ENCODE measurements at places on chromosomes 7 and 10.

DNA sequence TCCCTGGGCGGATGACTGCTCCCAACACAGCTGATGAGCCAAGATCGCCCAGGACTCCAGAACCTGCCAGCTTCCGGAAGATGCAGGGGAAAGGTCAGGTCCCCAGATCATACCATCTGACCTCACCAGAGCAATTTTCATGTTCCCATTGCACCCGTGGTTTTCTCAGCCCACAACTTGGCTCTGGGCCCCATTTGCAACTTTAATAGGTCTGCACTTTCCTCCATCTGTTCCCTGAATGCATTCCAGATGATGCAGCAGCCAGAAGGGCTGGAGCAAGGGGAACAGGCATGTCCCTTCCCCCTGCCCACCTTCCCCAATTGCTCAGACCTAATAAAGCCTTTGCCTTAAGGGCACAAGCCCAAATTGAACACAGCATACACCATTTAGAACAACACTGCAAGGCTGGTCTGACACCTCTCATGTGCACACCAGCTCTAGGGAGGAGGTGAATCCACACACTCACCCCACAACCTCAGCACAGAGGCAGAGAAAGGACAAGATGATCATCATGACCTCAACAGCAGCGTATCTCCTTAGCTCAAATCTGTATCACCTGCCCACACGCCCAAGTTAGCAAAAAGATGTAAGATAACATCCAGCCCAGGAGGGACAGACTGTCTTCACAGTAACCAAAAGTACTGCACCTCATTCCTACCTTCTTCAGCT is 87.5 kb downstream of the PLXNA4 start:
- DNase-seq = no peak

GRCh38 chr10:115849197-115849596 is 423.8 kb downstream of the GFRA1 start:
- DNase-seq = no peak

DNA sequence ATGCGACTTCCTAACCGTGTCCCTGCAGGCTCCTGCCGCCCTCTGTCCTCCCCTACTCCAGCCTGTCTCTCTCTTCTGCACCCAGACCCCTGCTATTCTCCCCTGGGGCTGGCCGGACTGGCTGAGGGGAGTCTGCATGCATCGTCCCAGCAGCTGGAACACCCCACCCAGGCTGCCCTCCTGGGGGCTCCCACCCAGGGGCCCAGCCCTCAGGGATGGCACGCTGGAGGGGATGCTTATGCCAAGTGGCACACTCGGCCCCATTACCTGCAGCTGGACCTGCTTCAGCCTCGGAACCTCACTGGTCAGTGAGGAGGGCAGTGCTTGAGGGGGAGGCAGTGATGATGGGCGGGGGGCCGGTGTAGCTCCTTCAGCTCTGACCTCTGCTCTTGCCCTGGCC is 21.7 kb upstream of the ZNF467 start:
- DNase-seq = no peak

- DNase-seq = no peak
Observed at GRCh38 chr7:106744563-106745091, 83.7 kb upstream of the CCDC71L start.

DNA sequence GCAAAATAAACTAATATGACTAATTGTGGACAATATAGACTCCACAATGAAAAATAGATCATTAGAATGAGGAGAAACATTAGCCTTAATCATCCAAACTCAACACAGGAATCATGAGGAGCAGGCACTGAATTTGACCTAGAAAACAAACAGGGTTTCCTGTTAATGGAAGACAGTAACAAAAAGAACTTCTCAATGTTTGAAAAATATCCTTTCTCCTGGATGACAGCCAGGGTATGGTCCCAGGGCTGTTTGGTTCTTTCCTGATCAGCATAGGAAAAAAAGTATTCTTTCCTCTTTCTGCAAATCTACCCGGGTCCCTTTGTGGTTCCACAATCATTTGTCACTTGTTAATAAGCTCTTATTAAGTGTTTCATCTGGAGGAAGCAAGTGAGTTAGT is 145.3 kb upstream of the SVIL start:
- no peak for DNase-seq

- no peak for DNase-seq
Observed at GRCh38 chr10:47050618-47051455, 139.6 kb downstream of the PTPN20 start.

- DNase-seq = no peak
Observed at GRCh38 chr10:109341986-109342385, 581.3 kb downstream of the XPNPEP1 start.

DNA sequence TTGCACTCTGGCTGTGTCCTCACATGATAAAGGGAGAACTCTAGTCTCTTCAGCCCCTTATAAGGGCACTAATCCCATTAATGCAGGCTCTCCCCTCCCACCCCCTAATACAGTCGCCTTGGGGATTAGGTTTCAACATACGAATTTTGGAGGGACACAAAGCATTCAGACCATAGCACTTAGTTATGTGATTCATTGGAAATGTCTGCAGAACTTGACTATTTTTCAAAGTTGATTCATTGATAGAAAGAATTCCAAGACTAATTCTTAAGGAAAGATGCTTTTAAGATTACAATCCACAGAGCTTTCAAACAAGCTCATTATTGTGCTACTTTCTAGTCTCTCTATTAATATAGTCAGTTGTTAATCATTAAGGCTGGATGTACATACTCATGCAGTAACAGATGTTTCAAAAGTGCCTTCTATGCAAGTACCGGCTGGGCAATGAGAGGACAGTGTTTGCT is 85.3 kb upstream of the RPA3 start:
- DNase-seq = no peak

DNA sequence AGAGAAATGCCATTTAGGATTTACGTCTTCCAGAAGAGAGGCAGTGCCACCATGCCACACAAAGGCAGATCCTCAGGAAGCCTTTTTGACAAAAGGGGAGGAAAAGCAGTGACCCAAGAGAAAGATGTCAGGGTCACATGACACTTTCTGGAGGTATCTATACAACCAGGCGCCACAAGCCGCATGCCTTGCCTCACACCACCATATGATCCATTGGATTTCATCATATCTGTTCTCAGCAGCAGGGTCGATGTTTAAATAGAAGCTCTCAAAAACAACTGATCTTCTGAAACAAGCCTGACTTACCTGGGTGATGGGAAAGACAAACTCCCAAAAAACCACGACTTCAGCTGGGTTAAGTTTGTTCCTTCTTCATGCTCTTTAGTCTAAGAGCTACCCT is 52.5 kb upstream of the UNC5B start:
- no peak for DNase-seq

DNA sequence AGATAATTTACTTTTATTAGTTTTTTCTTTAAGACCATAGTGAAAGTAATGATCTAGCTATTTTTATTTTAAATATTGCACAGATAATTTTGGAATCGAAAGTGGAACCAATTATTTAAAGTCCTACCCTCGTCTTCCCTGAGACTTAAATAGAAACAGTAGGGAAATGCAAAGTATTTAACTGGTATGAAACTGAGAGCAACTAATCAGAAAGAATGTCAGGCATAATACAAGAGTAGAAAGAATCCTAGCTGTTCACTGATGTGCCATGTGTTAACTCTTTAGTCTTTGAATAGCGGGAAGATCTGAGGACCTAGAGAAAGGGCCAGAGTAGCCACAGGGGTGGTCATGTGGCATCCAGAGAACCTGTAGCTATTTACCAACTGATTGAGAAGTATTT is 630.0 kb downstream of the NRG3 start:
- DNase-seq = no peak

DNA sequence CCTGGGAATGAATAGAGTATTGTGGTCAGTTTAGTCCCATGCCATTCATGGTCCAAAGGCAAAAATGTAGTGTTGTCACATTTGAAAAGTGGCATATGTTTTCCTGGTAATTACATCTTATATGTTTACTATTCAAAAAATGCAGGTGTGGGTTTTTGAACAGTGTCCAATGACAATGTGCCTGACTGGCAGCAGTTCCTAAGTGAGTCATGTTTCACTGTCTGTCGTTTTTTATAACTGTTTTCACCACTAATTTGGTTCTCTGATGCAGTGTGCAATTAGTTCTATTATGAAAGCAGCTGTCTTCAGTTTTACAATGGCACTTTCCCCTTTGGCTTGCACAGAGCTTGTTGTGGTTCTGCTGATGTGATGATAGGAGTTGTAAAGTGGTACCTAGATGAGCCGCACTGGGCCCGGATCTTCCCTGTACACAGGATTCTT is 162.3 kb downstream of the SEM1 start:
- DNase-seq = no peak

DNA sequence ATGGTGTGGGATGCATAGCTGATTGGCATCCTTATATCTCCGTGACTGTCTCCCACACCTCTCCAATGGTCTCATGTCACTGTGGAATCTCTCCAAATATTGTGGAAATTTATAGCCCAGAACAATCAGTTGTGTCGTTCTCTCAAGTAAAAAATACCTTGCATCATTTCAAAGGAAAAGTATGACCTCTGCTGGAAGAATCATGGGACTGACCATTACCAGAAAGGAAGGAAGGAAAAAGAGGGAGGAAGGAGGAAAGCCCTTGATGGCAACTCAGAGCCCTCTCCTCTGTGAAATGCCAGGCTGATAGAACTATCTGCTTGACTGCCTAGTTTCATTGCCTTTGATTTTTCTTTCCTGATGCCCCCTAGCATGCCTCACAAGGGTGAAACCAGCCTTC is 76.3 kb downstream of the FOXI2 start:
- no peak for DNase-seq

DNA sequence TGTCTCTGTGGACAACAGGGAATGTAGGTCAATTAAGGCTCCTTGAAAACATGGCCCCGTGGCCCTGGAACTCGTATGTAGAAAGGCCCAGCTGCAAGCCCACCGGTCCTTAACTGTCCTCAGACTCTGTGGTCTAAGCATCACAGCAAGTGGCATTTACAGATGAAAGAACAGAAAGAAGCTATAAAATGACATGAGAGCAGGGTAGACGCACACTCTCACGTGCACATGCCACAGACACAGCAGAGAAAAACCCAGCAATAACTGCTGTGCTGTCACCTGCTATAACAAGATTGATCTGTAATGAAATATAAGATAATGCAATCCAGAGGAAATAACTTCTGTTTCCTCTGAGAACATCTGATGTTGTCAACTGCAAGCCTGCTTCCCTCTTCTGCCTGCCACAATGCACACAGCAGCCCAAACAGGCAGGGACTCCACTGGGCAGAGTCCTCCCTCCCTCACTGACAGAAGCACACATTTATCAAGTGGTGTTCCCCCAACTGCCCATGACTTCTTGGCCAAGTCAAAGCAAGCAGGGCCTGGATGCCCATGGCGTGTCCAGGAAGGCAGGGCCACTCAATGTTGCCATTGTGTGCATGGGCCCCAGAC is 63.9 kb downstream of the GFRA1 start:
- no peak for DNase-seq

DNA sequence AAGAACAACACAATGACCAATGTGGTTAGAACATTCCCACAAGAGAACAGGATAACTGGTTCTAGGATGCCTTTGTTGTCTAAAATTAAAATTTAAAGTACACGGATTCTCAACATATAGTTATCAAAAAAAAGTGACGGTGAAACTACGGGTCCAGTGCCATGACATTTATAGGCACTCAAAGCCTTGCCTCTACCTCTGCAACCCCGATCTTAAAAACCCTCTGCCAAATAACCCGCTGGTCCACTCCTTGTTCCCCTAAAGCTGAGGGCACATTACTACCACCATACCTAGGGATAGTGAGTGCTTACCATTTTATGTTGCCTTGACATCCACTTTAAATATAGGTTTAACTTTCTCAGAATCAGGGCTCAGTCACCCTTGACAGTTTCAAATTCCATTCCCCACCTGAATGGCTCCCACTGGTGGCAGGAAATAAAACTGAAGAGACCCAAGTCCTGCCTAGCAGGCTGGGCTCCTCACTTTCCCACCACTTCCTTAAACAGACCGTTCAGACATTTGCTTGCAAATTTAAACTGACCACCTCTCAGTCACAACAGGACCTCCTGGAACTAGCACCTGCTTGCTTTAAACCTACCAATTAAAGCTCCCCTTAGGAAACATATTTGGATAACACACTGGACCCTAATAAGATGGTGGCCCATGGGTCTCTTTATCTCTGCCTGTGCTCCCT is 169.9 kb upstream of the ASAH2 start:
- peak; percentile 56 for DNase-seq

- DNase-seq = no peak
Observed at GRCh38 chr10:4372601-4373000, 453.4 kb upstream of the AKR1E2 start.

DNA sequence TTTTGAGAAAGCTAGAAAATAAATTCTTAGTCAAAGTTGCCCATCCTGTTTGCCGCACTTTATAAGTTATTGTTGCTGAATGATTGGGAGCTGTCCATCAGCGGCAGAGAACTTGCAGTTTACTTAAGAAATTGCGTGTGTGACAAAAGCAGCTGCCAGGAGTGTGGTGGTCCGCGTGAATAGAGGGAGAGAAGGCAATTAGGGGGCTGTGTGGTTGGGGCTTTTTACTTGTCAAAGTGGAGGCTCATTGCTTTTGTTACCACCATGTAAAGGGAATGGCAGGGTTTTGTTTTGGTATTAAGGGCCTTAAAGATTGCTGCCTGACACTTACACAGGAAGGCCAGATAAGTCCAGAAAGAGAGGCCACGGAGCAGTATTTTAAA is 177.8 kb downstream of the TCF7L2 start:
- DNase-seq = no peak

GRCh38 chr7:82051601-82052000 is 281.8 kb upstream of the HGF start:
- DNase-seq = no peak

- DNase-seq = no peak
Observed at GRCh38 chr7:123537026-123537642, 2.7 kb upstream of the IQUB start.

DNA sequence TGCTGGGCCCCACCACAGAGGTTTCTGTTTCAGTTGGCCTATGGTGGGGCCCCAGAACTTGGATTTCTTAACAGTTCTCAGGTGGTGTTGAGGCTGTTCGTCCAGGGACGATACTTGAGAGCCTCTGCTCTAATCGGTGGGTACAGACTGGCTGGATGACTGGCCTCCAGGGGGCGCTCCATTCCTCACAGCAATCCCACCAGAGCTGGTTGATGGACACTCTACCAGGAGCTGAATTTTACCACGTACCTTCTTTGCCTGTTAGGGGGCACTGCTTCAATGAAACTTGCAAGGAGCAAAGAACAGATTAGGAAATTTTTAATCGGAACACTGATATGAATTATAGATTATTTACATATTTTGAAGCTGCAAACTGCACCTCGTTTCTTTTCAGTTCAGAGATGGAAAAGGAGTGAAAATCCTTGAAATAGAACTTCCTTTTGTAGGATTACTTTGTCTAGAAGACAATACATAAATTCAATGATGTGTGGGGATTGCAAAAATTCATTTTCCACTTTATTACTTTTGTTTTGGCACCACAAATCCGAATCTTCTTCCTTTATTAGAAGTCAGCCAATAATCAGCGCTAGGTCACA is 44.8 kb downstream of the KBTBD2 start:
- peak; percentile 91 for DNase-seq

- peak; percentile 55 for DNase-seq
Observed at GRCh38 chr10:128047991-128048818, 78.0 kb downstream of the MKI67 start.

- DNase-seq = no peak
Observed at GRCh38 chr7:145624618-145625017, 492.0 kb upstream of the CNTNAP2 start.

- peak; percentile 27 for DNase-seq
Observed at GRCh38 chr10:102120991-102121738, 997 bp upstream of the LDB1 start.

GRCh38 chr7:13778967-13779366 is 210.5 kb downstream of the ETV1 start:
- DNase-seq = no peak

Measured in CD4-positive, alpha-beta T cell treated with Interleukin-4 for 1 hour (primary cell).